Neural crest cell (in vitro differentiated cells): ENCODE measurements at places on chromosomes 5 and 9. TPM values are rescaled to one million over a fixed set of nuclear protein-coding genes. Genes with fewer than 3 reads are reported as not detected.

GRCh38 chr9:92952906-92953610, 5.7 kb downstream of the FGD3 start:
- DNase-seq = no peak

DNA sequence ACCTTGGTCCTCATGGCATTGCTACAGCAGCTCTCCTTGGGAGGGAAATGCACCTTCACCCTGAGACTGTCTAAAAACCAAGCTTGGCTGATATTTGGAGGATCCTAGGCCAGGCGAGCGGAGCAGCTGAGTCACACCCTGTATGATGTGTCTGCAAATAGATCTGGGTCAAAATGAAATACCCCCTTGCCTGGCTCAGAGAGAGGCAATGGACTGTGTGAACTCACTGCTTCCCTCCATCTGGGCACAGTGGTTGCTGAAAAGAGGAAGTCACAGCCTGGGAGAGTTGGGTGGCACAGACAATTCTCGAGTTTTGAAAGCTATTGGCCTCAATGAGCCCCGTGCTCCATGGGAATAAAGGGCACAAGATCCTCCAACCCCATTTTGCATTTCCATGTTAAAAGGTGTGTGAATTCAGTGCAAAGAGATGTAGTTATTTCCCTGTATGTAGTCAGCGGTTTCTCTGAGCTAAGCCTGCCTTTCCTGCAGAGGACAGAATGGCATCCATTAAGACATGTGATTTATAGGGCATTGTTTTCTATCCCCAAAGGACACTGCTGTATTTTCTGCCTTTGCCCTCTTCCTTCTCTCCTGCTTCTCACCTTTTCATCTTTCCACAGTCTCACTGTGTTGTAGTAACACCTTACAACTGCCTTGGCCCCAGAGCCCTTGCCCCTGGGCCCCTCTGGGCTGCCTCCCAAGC, 177.2 kb downstream of the GADD45G start:
- no peak for DNase-seq

DNA sequence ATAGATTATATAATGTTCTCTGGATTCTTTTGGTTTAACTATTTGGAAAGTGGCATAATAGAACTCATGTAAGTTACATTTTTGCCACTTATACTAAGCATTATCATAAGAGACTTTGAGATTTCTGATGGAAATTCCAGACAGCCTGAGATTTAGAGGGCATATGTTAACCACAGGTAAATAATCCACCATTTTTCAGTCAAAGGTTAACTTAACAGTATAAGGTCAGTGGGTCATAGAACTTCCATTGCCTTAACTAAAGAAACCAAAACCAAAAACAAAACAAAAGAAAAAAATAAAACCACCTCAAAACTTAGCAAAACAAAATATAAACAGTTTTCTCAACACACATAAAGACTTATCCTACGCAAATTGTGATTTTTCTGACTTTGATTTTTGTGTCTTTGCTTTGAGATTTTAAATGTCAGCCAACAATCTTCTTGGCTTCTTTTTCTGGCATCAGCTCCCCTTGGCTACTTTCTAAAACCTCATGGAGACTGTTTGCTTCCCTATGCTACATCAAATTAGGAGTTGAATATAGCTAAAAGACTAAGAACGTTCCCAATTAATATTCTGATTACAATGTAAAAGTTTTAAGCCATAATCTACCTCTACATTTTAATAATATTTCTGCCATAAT, 430.1 kb upstream of the DAB2 start:
- DNase-seq = no peak

GRCh38 chr9:86340356-86341006, 13.7 kb downstream of the TUT7 start:
- DNase-seq = no peak

DNA sequence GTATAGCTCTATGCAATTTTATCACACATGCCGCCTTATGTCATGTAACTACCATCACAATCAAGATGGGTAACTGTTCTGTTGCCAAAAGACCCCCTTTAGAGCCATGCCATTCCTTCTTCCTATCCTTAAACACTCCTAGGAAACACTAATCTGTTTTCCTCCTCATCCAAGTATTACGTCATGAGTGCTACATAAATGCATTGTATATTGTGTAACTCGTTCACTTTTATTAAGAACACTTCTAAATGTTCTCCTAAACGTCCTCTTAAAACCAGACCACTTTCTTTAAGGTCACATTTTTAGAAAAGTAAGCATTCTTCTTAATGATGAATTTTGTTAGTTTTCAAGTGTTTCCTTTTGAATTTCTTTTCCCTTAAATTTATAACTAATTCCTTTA, 49.8 kb upstream of the MTMR12 start:
- DNase-seq = no peak

GRCh38 chr5:27472000-27472763, 433.8 kb upstream of the CDH9 start:
- DNase-seq = peak; percentile 21

GRCh38 chr9:133793471-133793870, 55.3 kb upstream of the SARDH start:
- no peak for DNase-seq

DNA sequence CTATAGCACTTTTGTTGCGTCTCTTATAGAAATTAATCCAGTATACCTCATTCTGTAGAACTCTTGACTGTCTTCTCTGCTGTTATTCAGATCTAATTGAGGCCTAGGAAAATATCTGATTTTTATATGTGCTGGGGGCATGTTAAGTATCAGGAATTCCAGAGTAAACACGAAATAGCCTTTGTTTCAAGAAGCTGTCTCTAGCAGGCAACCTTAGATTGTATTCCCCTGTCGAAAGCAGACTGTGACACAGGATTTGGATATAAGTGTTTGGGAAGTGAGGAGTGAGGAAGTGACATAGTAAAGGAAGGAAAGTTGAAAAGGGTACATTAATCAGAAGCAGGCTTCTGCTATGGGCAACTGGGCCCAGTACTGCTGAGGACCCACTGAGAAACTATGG, 72.1 kb upstream of the RASA1 start:
- DNase-seq = no peak

DNA sequence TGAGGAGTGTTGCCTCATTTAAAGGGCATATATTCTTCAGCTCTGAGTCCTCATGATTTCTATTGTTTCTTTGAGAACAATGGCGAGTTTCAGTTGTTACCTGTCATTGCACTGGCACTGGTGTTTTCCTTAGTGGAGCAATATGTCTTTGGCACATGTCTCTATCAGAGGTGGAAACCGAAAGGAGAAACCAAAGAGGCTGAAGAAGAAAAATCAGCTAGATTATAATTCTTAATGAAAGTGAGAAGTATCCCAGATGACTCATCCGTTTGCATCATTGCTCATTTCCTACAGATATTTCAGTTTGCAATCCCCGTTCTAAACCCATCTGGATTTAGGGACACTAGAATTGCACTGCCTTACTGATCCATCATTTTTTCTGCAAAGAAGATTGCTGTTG, 324.6 kb downstream of the TMEM232 start:
- no peak for DNase-seq

DNA sequence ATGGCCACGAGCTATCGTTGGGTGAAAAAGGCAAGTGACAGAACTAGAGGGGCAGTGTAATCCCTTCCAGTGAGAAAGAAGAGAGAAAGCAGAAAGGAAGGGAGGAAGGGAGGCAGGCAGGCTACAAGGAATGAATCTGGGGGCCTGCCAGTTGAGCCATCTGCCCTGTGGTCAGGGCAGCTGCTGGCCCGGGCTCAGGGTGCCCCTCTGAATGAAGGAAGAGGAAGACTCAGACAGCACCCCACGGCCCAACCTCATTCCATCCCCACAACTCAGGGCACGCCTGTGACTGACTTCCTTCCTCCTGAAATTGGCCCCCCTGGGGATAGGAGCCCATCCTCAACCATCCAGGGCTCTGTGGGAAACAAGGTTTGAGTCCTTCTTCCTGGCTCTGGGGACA, 20.3 kb upstream of the FLT4 start:
- DNase-seq = no peak

- DNase-seq = no peak
These were observed 56.2 kb downstream of the CAMK4 start for GRCh38 chr5:111280282-111280951.

DNA sequence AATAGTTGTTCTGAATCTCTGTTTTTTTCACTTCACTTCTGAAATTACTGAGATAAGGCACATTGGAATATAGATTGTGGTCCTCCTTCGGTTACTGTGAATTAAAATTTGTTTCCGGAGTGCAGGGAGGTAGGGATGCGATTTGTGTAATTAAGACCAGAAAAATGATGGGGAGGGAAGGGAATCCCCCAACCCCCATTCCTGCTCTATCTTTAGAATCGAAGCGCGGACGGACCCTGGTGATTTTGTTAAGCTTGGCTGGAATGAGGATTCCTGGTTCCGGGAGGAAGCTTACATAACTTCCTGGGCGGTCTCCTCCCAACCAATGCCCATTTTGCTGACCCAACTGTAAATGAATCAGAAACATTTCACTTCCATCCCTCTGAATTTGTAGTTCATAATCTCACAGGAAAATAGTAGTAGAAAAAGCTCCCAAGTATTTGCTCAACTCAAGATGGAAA, 220.1 kb upstream of the MSX2 start:
- DNase-seq = no peak

DNA sequence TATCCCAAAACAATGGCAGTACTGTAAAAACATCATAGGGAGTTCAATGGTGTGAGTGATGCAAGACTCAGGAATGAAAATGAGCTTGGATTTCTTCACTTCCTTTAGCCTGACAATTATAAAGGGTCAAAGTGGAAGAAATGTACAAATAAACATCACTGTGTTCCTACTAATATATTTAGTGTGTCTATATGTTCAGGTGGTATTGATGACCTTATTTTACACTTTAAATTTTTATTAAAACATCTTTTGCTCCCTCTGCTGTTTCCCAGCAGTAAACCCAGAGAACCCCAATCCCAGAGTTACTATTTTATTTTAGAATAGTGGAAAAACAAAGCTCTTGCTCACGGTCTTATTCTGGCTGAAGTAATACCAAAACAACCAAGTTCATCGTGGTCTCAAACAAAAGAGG, 2.0 kb downstream of the LOX start:
- no peak for DNase-seq

The SPATA31E1 gene
- 0.16 and 0.21 TPM in 2 replicates for total RNA-seq

The ADGRD2 gene
- 0.44 TPM in 1 of 2 replicates, not detected in the other for total RNA-seq

The SPATA31C1 gene
- total RNA-seq = 1.4 and 1.9 TPM in 2 replicates

The PCDHGA4 gene
- 0.56 and 0.93 TPM in 2 replicates for total RNA-seq

The PCDH1 gene
- total RNA-seq = 16.2 and 17.3 TPM in 2 replicates

The ZDHHC11B gene
- total RNA-seq = 3.0 and 3.5 TPM in 2 replicates

The PCDHB9 gene
- 5.5 and 7.0 TPM in 2 replicates for total RNA-seq

The CDH9 gene
- total RNA-seq = 0.14 TPM in 1 of 2 replicates, not detected in the other

The SPACA9 gene
- total RNA-seq = 3.6 and 4.1 TPM in 2 replicates

The SPATA6L gene
- total RNA-seq = 0.44 and 1.3 TPM in 2 replicates
